ENCODE measurements at places on chromosomes 2 and 18. TPM values are rescaled to one million over a fixed set of nuclear protein-coding genes. Genes with fewer than 3 reads are reported as not detected.

SNORC gene
- total RNA-seq, result 0.63 TPM

NEUROD1 gene
- not detected for total RNA-seq

GYPC gene
- total RNA-seq, result 275 TPM

BMP10 gene
- not detected for total RNA-seq

ST8SIA3 gene
- not detected for total RNA-seq

WDR12 gene
- 45.4 TPM for total RNA-seq

SLC30A3 gene
- total RNA-seq, result 34.7 TPM

REV1 gene
- total RNA-seq, result 22.7 TPM

CASP8 gene
- total RNA-seq, result 11.0 TPM

PLEK gene
- total RNA-seq, result 0.16 TPM

CD226 gene
- total RNA-seq, result 0.32 TPM

FANCL gene
- 13.3 TPM for total RNA-seq

CAPN14 gene
- total RNA-seq, result 0.13 TPM

MARCHF4 gene
- 5.7 TPM for total RNA-seq

SRD5A2 gene
- not detected for total RNA-seq

PUM2 gene
- total RNA-seq, result 27.5 TPM

ANKRD53 gene
- 0.32 TPM for total RNA-seq

TXNDC2 gene
- total RNA-seq, result not detected

ANO7 gene
- 0.32 TPM for total RNA-seq

WDCP gene
- 14.4 TPM for total RNA-seq

MROH2A gene
- total RNA-seq, result not detected

FASTKD1 gene
- 27.2 TPM for total RNA-seq

ELMOD3 gene
- total RNA-seq, result 16.4 TPM

GPR45 gene
- total RNA-seq, result not detected

POMC gene
- total RNA-seq, result 0.76 TPM

GAREM2 gene
- total RNA-seq, result under 0.01 TPM

SP100 gene
- 88.4 TPM for total RNA-seq

SPDYA gene
- 1.3 TPM for total RNA-seq

ALPG gene
- not detected for total RNA-seq

MEP1B gene
- 0.25 TPM for total RNA-seq

ACAA2 gene
- 40.2 TPM for total RNA-seq

FLACC1 gene
- total RNA-seq, result 0.49 TPM

FAM228A gene
- total RNA-seq, result 0.31 TPM

Measured in bladder microvascular endothelial cell (primary cell).